ENCODE measurements at places on chromosomes 11 and 22.

GRCh38 chr11:45141631-45142030 is 4.8 kb upstream of the PRDM11 start:
- no peak for DNase-seq

DNA sequence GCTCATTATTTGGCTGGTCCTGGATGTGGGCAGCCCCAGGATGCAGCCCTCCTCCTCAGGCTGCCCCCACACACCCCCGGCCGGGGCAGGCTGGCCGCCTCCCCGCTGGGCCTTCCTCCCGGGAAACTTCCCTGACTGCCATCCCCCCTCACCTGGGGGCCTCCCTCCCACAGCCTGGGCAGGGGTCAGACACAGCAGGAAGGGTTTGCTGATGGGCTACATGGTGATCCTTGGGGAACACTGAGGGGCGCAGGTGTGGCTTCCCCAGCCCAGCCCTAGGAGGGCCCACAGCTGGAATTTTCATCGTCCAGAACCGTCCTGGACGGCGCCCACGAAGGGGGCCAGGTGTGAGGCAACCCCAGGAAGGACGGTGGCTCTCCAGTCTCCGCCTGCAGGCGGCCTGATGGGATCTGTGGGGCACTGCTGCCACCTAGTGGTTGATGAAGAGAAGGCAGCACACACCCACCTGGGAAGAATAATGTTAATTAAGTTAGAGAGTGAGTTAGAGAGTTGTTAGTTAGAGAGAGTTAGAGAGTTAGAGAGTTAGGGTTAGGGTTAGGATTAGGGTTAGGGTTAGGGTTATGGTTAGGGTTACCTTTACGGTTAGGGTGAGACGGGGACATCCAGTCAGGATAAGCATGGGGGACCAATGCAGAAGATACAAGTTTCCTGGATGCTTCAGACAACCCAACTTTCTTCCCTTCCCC is 75.9 kb upstream of the PRR5 start:
- peak; percentile 76 for DNase-seq

DNA sequence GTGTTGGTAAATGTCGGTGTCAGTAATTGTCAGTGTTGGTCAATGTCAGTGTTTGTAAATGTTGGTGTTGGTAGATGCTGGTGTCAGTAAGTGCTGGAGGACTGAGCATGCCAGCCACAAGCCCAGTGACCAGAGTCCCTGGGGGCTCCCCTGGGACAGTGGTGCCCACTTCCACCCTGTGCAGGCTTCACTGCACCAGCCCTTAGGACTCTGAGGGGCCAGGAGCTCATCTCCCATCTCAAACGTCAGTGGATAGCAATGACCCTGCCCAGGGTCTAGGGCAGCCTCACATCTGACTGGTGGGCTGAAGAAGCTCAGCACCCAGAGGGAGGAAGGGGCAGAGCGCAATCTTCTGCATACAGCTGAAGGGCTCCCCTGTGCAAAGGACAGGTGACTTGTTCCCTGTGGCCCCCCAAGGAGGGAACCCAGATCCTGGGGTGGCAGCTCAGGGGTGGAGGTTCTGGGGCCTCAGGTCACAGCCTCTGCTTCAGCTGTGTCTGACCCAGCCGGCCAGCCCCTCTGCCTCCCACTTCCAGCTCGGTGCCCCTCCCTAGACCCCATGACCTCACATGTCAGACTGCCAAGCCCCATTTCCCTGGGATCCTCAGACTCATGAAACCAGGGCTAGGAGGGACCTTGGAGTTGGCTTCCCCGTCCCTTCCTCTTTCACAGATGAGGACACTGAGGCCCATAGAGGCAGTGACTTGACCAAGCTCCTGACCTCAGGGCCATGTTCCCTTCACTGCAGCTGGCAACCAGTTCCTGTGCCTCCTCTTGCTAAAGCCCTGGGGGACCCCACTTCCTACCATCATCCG is 138.4 kb downstream of the CRYBB2 start:
- no peak for DNase-seq

- DNase-seq: peak; percentile 82
Observed at GRCh38 chr11:406796-407650, 7.8 kb downstream of the SIGIRR start.

DNA sequence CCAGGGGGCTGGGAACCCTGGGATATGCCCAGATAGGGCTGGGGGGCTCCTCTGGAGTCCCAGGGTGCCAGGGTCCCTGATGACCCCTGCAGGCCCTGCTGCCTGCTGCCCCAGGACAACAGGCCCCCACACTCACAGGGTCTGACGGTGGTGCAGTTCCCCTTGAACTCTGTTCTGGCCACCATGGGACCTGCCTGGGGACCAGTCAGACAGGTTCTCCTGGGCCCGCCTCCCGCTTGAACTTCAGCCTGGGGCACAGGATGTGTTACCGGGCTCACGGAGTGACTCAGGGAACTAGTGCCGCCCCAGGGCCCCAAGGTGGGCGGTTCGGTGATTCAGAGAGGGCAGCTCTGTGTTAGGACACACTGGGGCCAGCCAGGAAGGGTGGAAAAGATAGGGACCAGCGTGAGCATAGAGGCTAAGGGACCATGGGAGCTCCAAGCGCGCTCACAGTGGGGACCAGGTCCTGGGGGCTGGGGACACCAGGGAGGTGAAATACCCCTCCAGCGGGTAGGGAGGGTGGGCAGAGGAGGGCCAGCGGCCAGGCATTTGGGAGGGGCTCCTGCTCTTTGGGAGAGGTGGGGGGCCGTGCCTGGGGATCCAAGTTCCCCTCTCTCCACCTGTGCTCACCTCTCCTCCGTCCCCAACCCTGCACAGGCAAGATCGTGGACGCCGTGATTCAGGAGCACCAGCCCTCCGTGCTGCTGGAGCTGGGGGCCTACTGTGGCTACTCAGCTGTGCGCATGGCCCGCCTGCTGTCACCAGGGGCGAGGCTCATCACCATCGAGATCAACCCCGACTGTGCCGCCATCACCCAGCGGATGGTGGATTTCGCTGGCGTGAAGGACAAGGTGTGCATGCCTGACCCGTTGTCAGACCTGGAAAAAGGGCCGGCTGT is 21.5 kb upstream of the TXNRD2 start:
- DNase-seq: no peak

- DNase-seq: no peak
Observed at GRCh38 chr11:14376920-14377319, 17.9 kb upstream of the RRAS2 start.
